ENCODE measurements at places on chromosomes 5 and 9.

- no peak for DNase-seq
Observed at GRCh38 chr9:128160603-128160987, 530 bp downstream of the BBLN start.

GRCh38 chr9:104088416-104088815 is 5.7 kb upstream of the SMC2 start:
- no peak for DNase-seq

GRCh38 chr5:7805379-7805778 is 45.6 kb downstream of the CFAP90 start:
- no peak for DNase-seq

GRCh38 chr5:1502046-1502736 is 21.6 kb downstream of the LPCAT1 start:
- no peak for DNase-seq

GRCh38 chr9:107711542-107711941 is 222.0 kb upstream of the KLF4 start:
- no peak for DNase-seq

DNA sequence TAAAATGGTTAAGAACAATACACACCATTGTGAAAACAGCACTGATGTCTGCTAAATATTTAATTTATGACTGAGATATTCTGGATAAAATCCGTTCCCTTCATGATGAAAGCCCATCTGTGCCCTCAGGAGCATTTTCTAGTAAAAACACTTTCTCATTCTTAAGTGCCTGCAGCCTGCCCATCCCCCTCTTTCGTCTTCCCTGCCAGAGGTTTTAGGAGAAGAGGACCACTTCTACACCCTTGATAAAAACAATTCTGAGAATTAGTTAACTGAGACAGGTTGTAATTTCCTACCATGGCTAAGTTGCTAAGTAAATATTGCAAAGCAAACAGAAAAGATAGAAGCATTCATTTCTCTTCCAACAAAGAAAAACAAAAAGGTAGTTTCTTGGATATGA is 272.6 kb downstream of the ATPSCKMT start:
- DNase-seq, result no peak

- no peak for DNase-seq
Observed at GRCh38 chr5:74232276-74232675, 408.3 kb downstream of the ENC1 start.

DNA sequence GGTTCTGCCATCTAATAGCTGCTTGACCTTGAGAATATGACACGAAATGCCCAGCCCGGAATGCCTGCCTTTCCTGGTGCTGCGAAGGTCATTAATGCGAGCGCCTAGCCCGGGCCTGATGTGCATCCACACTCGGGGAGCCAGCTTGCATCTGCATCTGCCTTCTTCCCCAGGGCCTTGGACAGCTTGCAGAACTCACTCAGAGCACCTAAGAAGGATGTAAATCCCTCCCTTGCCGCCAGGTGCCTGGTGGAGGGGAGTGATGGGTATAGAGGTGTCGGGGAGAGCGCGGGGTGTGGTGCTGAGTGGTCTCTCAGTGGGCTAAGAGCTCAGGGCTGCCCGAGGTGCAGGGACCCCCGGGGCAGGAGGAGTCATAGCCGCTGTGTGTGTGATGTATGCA is 127.2 kb downstream of the MRPL36 start:
- no peak for DNase-seq

- no peak for DNase-seq
Observed at GRCh38 chr9:8186560-8186959, 387.0 kb upstream of the DMAC1 start.

DNA sequence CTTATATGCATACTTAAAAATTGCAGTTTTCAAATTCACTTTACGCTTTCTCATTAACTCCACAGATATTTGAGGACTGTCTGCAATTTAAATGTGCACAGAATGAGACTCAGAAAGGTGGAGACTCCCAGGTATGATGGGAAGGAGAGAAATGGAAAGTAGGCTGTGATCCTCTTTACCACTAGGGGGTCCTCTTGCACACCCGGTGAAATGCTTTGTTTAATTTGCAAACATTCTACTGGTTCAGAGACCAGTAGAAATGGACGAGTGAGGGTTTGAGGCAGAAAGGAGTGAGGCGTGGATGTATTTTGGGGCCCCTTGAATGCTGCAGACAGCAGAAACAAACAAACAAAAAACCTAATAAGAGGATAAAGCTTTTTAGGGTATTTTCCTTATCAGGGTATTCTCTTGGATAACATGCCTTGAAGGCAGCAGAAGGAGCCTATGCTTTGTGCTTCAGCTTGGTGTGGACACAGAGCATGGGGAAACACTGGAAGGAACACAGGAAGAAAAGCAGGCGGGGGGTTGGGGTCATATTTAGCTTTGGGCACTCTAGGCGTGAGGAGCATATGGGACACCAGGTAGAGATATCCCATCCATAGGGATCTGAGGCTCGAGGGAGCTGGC is 410.1 kb downstream of the DMRT2 start:
- no peak for DNase-seq

DNA sequence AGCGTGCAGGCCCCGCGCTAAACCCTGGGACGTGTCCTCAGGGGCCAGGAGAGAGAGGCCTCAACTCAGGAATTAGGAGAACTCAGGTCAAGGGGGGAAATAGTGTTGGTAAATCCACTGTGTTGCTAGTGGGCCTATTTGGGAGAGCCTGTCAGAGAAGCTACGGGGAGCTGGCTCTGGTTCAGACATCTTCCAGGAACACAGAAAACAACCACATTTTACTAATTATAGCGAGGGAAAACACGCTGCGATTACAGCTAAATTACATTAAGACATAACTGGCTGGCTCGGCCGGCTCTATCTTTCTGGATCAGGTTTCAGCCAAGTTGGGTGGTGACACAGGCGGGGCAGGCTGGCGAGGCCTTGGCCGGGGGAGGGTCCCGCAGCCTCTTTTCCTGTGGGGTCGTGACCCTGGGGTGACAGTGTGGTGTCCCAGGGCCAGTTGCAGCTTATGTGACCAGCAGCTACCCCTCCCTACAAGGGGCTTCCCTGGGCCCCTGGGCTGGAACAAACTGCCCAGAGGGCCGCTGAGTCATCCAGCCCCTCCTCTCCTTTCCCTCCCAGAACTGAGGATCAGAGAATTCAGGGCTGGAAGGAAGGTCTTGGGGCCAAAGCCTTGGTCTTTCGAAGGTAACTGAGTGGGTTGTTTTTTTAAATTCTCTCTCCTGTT is 75.1 kb downstream of the FGF18 start:
- peak; percentile 33 for DNase-seq

- no peak for DNase-seq
Observed at GRCh38 chr9:13967011-13967410, 346.9 kb downstream of the NFIB start.

- DNase-seq, result no peak
Observed at GRCh38 chr9:137244486-137245449, 3.7 kb downstream of the TUBB4B start.

- DNase-seq, result no peak
Observed at GRCh38 chr5:158436271-158437065, 577.5 kb upstream of the CLINT1 start.

DNA sequence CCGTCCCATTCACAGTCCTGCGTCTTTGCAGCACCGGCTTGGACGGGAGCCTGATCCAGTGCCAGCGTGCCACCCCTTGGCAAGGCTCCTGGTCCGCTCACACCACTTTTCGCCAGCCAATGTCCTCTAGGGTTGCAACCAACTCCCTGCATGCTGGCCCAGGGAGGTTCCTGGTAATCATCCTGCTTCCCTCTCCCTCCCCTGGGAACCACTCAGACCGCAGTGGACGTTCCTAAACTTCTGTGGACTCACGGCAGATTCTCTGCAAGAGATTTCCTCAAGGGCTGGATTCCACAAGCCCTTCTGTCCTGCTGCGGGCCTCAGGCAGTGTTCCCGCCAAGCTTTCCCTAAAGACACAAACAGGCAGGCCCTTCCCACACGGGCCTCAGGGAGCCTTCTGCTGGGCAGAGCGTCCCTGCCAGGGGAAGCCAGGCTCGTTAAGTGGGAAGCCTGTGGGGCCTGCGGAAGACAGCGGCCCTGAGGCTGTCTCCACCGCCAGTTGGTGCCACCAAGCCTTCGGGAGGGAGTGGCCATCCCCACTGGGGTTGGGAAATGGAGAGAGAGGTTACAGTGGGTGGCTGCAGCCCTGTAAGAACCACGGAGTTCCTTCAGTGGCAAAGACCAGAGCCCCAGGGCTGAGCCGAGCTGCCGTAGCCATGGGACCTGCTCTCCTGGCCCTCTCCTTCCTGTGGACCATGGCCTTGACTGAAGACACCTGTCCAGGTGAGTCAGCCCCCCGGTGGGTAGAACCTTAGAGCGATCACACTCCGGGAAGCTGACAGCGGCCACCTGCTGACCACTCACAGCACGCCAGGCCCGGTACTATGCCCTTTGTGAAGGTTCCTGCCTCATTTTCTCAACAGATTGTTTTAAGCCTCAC is 16.4 kb upstream of the FCN2 start:
- DNase-seq, result no peak

GRCh38 chr5:97163360-97163764 is 19.7 kb downstream of the RIOK2 start:
- DNase-seq, result no peak

DNA sequence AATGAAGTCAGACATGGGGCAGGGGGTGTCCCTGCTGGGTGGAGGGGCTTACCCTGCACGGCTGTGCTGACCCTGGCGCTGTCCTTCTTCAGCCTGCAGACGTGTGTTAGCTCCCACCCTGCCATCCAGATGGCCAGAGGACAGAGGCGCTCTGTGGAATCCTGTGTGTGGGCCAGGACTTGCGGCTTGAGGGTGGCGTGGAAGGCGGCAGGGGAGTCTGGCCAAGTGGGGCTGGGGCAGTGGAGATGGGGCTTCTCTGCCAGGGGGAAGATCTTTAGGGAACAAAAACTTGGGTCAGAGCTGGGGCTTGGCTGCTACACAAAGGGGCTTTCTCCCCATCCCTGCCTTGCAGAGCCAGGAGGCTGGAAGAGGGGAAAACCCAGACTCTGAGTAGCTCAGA is 46.5 kb upstream of the SYNPO start:
- DNase-seq, result no peak

DNA sequence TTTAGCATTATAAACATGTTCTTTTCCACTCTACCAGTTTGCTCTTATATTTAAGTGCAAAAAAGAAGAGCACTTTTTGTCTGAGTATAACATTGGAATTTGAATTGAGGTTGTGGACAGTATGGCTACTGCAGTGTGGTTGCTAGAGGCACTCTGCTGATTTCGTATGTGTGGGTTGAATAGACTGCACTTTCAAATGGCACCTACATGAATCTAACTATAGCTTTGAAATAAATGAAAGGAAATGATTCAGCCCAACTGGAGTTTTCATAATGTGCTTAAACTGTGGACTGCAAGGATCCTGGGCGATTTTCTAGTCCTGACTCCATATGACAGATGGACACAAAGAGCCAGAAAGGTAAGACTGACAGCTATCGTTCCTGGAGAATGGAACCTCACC is 657.6 kb upstream of the RIOK2 start:
- DNase-seq, result no peak

DNA sequence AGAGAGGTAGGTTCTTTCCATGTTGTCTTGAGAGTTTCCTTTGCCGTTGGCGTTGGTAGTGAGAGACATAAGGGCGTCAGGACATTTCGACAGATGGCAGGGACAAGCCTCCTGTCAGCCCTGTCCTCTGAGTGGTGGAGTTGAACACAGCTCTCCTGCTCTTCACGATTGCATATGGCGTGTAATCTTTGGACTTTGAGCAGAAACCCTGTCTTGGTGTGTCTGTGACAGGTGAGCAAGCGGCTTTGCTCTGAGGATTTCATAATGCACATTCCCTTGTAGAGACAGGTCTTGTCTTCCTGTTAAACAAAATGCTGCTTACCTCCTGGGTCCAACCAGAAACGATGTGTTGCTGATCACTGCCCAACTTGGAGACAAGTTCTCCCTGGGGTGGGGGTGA is 146.5 kb downstream of the NXNL2 start:
- no peak for DNase-seq

DNA sequence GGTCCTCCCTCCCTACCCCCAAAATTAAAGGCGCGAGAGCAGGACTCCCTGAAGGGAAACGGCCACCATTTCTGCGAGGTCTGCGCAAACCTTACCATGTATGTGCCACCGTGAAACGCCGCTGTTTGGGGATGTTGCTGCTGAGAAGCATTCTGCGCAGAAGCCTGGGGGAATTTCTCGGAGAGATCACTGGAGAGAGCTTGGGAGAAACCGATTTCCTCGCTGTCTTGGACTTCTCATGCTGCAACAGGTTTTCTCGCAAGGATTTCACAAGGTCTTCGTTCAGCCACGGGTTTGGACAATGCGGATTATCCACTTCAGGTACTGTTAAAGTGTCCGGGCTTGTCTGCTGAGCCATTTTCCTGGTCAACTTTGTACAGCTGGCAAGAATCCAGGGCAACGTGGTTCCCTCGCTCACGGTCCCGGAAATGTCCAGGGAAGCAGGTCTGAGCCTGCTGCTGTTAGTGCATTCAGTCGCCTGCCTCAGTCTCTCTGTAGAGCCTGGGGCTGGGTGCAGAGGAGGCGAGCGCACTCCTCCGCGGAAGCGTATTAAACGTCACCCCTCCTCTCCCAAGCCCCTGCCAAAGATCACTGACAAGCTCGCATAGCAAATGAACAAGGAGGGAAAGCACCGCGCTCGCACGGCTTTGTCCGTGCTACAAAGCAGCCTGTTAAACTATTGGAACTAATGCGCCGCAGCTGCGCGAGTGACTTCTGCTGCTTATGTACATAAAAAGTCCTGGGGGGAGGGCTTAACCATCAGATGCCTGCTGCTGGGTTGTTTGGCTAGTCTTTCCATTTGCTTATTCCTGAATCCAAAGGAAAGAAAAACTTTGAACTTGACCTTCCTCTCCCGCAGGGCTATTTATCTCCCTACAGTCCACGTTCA is 125.1 kb downstream of the PDE4D start:
- peak; percentile 28 for DNase-seq

DNA sequence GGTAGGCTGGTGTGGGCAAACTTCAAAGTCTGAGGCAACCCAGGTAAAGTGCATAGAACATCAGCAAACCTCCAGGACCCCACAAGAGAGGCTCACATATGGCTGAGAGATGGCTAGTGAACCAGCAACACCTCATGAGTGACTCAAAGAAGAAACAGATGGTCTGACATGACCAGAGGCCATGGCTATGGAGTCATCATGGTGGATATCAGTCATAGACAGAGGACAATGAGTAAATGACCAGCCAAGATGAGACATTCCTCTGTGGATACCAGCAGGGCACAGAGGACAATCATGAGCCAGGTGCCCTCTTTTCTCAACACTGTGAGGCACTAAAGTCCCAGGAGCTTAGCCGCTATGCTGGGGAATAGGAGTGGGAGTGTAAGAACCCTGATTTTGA is 180.8 kb downstream of the RASEF start:
- DNase-seq, result no peak

GRCh38 chr5:109911731-109912130 is 222.0 kb downstream of the MAN2A1 start:
- no peak for DNase-seq

DNA sequence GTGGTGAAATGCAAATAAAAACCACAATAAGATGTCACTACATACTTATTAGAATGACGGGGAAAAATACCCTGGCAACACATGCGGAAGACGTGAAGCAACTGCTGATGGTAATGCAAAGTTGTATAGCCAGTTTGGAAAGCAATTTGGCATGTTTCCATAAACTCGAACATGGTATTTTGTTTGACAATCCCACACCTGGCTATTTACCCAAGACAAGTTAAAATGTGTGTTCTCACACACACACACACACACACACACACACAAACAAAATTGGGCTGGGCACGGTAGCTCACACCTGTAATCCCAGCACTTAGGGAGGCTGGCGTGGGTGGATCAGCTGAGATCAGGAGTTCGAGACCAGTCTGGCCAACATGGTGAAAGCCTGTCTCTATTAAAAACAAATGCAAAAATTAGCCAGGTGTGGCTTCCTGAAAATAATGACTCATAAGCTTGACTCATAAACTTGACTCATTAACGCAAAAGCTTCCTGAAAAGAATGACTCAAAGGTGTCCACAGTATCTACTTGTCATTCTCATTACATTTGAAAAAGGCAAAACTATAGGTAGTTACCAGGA is 456.5 kb downstream of the CDH18 start:
- no peak for DNase-seq
